ENCODE measurements at places on chromosomes 2 and 18. TPM values are rescaled to one million over a fixed set of nuclear protein-coding genes. Genes with fewer than 3 reads are reported as not detected.

The SRD5A2 gene
- total RNA-seq, result not detected

The ZNF892 gene
- total RNA-seq, result 15.4 TPM

The OR6B2 gene
- total RNA-seq, result not detected

The SMARCAL1 gene
- 30.3 TPM for total RNA-seq

The STPG4 gene
- total RNA-seq, result not detected

The ANKRD36 gene
- total RNA-seq, result 40.2 TPM

The AFTPH gene
- total RNA-seq, result 26.3 TPM

The IL1F10 gene
- not detected for total RNA-seq

The EDAR gene
- not detected for total RNA-seq

The ZNF521 gene
- total RNA-seq, result 148 TPM

The RMDN2 gene
- 10.3 TPM for total RNA-seq

The ITGB6 gene
- not detected for total RNA-seq

The GCA gene
- 64.8 TPM for total RNA-seq

The KIF5C gene
- total RNA-seq, result 53.0 TPM

The UPP2 gene
- not detected for total RNA-seq

All from neural progenitor cell (in vitro differentiated cells).